Foreskin melanocyte (primary cell): ENCODE measurements at places on chromosomes 1 and 21.
A peak's percentile ranks its signal among the peaks of the same experiment; 100 is the strongest.

- DNase-seq, result no peak
These were observed 138.4 kb downstream of the NOS1AP start for GRCh38 chr1:162207862-162208261.

- DNase-seq, result no peak
These were observed 26.5 kb upstream of the SAMD11 start for GRCh38 chr1:897226-897625.

- peak; percentile 99 for DNase-seq
These were observed 2.8 kb upstream of the PHC2 start for GRCh38 chr1:33433509-33434362.

- no peak for DNase-seq
These were observed 23.3 kb downstream of the DUSP10 start for GRCh38 chr1:221718381-221719277.

DNA sequence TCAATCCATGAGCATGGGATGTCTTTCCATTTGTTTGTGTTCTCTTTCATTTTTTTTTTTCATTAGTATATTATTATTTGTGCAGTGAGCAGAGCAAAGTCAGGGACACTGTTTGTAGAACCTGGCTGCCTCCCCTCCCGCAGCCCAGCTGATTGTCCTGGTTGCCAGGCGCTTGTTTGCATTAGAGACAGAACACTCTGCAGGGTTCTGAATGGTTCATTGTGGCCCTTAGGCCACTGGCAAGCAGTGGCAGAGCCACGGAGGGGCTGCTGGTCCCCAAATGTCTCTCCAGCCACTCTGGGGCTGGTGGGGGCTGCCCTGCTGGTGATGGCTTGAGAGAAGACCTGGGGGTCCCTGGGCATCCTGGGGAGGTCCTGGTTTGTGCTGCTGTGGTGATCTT, 29.0 kb downstream of the ETS2 start:
- no peak for DNase-seq

DNA sequence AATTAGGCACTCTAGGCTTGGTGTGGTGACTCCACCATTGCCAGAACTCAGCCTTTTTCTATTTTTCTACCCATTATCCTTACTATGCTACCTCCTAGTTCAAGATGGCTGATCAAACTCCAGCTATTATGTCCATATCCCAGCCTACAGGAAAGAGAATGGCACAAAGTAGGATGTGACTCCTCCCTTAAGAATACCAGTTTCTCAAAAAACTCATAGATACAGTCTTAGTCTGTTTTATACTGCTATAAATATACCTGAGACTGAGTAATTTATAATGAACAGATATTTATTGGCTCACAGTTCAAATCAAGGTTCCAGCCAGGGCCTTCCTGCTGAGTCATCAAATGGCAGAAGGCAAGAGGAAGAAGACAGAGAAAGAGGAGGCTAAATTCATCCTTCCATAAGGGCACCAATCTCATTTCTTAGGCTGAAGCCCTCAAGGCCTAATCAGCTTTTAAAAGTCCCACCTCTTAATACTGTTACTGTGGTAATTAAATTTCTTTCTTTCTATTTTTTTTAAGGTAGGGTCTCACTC, 542.8 kb upstream of the BEND5 start:
- DNase-seq, result no peak
